ENCODE measurements at places on chromosomes 3 and 15. TPM values are rescaled to one million over a fixed set of nuclear protein-coding genes. Genes with fewer than 3 reads are reported as not detected.

The LRTM1 gene
- not detected for total RNA-seq

The CAPN3 gene
- total RNA-seq: 4.1 TPM

The CLDN1 gene
- 6.0 TPM for total RNA-seq

The NUTM1 gene
- total RNA-seq: not detected

The PLOD2 gene
- total RNA-seq: 171 TPM

The GHSR gene
- not detected for total RNA-seq

The EPHB3 gene
- 1.4 TPM for total RNA-seq

The CKMT1A gene
- 14.8 TPM for total RNA-seq

The GOLGA6L10 gene
- 2.5 TPM for total RNA-seq

The SV2B gene
- total RNA-seq: 2.9 TPM

The DYNLT2B gene
- 16.8 TPM for total RNA-seq

The STAB1 gene
- 100 TPM for total RNA-seq

The SQOR gene
- total RNA-seq: 55.1 TPM

The TNNC1 gene
- total RNA-seq: 16.8 TPM

The GOLGA8T gene
- total RNA-seq: 1.3 TPM

The OR4F6 gene
- total RNA-seq: not detected

The GRK7 gene
- total RNA-seq: not detected

The ISLR2 gene
- total RNA-seq: 0.40 TPM

All from thyroid gland (tissue), 4 donors.